ENCODE measurements at places on chromosomes 12 and 14. TPM values are rescaled to one million over a fixed set of nuclear protein-coding genes. Genes with fewer than 3 reads are reported as not detected.
A peak's percentile ranks its signal among the peaks of the same experiment; 100 is the strongest.

MANSC4 gene
- total RNA-seq, result not detected

ACSS3 gene
- under 0.01 TPM for total RNA-seq

FOXG1 gene
- not detected for total RNA-seq

HOXC10 gene
- total RNA-seq, result not detected

SCNN1A gene
- 0.22 TPM for total RNA-seq

ST8SIA1 gene
- under 0.01 TPM for total RNA-seq

DAO gene
- not detected for total RNA-seq

PSMB11 gene
- not detected for total RNA-seq

GLS2 gene
- 0.20 TPM for total RNA-seq

PYGL gene
- total RNA-seq, result 62.8 TPM

- peak; percentile 47 for DNase-seq
Measured at GRCh38 chr14:100155049-100155621, 4.3 kb downstream of the DEGS2 start.

DNA sequence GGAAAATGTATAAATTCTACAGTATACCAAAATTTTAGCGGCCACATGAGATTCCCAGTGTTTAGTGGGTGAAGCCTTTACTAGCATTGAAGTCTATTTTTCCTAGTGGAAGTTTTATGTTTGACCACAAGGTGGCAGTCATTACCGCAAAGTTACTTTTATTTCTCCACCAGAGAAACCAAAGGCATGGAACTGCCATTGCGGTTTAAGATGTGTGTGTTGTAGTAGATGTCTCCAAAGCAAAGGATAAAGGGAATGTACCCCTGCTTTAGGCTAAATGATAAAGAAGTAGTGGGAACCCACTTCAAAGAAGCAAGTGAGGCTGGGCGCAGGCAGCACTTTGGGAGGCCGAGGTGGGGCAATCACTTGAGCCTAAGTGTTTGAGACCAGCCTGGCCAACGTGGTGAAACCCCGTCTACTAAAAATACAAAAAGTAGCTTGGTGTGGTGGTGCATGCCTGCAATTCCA, 140.5 kb downstream of the PRKCH start:
- DNase-seq, result peak; percentile 81

GRCh38 chr12:53963434-53964314, 9.0 kb downstream of the HOXC12 start:
- DNase-seq, result no peak

GRCh38 chr12:4435537-4435936, 10.1 kb downstream of the FGF6 start:
- DNase-seq, result no peak

- DNase-seq, result no peak
Measured at GRCh38 chr12:124523071-124523470, 44.3 kb downstream of the NCOR2 start.

DNA sequence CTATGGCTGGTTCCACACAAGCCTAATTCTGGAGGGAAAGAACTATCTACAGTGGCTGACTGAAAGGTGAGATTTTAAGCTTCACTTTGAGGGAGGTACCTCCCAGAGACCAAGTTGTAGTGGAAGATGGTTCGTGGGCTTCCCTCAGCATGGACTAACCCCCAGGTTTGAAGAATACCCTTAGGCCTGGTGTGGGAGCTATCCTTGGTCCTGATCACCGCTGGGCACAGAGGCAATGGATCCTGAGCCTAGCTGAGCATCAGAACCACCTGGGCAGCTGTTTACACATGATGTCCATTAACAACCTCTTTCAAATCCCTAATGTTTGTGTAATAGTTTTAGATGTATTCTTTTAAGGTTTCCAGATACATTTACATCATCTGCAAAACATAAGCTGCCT, 10.3 kb downstream of the DAO start:
- peak; percentile 21 for DNase-seq

GRCh38 chr12:26097046-26097878, 27.6 kb downstream of the BHLHE41 start:
- peak; percentile 86 for DNase-seq

- DNase-seq, result no peak
Measured at GRCh38 chr14:88990856-88991255, 166.4 kb downstream of the TTC8 start.

- no peak for DNase-seq
Measured at GRCh38 chr14:34018564-34019244, 67.8 kb upstream of the EGLN3 start.

- DNase-seq, result no peak
Measured at GRCh38 chr12:1880153-1880845, 38.2 kb downstream of the CACNA2D4 start.

- DNase-seq, result no peak
Measured at GRCh38 chr14:68401317-68401716, 391.6 kb downstream of the ZFP36L1 start.

DNA sequence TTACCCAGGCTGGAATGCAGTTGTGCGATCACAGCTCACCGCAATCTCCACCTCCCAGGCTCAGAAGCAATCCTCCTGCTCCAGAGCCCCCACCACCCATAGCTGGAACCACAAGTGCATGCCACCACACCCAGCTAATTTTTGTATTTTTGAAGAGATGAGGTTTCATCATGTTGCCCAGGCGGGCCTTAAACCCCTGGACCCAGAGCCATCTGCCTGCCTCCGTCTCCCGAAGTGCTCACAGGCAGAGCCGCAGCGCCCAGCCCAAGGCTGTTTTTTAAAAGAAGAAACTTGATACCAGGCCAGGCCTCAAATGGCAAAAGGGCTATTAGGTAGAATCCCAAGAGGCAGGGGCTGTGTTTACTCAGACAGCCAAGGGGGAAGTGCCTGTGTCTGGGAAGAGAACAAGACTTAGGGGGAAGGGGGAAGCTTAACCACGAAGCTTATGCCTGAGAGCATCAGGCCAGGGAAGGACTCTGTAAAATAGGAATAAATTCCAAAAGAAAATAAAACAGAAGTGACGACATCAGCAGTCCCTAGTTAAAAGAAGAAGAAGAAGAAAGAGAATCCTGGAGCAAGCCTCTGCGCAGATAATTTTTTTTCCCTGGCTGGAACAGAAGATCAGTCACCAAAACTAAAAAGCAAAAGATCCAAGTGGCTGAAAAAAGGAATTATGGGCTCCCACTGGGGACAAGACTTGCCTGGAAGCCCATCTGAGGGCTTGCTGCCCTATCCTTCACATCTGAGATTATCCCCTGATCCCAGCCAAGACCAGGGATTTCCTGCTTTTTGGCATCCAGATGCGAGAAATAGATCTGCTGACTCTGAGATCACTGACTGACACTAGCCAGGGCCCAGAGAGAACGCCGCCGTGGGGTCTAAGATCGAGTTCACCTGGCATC, 170.5 kb downstream of the NDUFA12 start:
- no peak for DNase-seq

DNA sequence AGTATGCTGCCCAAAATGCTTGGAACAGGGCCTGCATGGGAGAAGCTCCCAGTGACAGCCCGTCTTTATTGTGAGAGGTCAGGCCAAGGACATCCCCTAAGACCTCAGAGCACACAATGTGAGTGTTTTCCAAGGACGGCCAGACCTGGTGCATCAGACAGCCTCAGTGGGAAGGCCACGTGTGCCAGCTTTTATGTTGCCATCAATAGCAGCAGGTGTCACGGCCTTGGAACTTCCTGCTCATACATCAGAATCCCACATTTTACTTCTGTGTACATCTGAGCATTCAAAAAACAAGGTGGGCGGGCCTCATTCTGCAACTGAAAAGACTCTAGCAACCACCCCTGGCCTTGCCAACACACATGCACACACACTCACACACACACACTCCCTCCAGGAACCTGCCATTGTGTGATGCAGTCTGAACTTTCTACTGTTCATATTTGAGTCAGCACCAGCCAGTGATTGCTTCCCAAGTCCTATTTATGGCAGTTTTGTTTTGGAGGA, 753.1 kb upstream of the TBX3 start:
- peak; percentile 66 for DNase-seq

GRCh38 chr14:27391331-27391730, 793.5 kb upstream of the NOVA1 start:
- no peak for DNase-seq

GRCh38 chr12:49689785-49690184, 17.4 kb downstream of the FMNL3 start:
- no peak for DNase-seq

DNA sequence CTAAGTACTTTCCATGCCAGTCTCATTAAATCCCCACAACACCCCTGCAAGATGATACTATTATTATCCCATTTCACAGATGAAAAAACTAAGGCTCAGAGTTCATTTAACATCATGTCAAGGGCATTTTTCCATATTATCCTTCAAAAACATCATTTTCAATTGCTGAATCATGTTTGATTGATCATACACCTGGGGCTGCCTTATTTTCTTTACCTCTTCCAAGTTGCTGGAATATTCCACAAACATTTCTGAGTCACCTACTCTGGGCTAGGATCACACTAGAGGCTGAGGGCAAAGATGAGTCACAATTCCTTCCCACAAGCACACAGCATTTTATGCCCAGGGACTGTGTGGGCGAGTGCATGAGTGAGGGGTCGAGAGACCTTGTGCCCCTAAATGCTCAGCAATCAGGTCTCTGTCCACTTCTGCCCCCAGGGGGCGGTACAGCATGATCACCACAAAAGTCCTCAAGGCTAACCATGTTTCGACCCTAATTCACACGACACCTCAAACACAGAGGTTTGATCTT, 14.1 kb upstream of the TMEM119 start:
- peak; percentile 68 for DNase-seq

- DNase-seq, result no peak
Measured at GRCh38 chr14:98945611-98946570, 326.1 kb downstream of the BCL11B start.

DNA sequence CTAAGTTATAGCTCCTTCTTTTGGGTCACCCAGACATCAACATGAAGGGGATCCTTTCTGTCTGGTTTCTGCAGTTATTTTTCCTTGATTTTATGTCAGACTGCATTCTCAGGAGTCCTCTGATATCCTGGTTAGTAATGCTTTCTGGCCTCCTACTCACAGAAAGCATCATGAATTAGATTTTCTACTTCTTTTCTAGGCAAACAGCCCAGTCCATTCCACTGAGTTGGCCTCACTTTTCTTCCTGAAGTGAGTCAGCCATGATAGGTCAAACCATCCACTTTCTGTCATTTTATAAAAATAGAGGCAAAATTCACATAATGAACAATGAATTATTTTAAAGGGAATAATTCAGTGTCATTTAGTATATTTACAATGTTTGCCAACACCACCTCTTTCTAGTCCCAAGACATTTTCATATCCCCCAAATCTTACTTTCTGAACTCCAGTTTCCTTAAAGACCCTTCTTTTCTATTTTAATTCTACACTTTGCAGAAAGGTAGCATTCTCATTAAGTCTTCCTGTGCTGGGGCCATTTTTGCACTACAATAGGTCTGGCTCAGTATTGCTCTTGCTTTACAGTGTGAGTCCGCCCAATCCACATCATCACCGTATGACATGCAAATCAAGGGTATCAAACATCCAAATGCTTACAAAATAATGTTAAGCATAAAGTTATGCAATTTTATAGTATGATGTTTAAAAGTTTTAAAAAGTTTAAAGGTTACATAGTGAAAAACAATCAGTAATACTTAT, 95.1 kb downstream of the UNC79 start:
- no peak for DNase-seq

GRCh38 chr12:6936636-6937480, 6.8 kb upstream of the RNU7-1 start:
- peak; percentile 46 for DNase-seq

DNA sequence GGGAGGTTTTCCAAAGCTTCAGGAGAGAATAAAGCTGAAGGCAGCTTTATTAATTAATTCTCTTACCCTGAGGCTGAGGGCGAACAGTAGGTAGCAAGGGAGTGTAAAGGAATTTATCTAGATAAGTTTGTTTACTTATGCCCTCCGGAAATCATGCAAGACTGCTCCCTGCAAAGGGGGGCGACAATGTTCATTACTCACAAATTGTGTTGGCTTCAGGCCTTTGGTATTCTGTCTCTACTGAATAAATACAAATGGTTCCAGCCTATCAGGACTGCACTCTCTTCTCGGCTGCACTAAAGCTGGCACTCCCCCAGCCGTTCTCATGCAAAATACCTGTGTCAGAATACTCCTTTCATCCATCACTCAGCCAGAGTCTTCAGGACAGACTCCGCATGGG, 120.8 kb downstream of the PPHLN1 start:
- DNase-seq, result peak; percentile 85

- no peak for DNase-seq
Measured at GRCh38 chr12:96441816-96442215, 41.6 kb upstream of the CDK17 start.

GRCh38 chr12:6076346-6076745, 48.1 kb downstream of the VWF start:
- DNase-seq, result no peak
